ENCODE measurements at places on chromosomes 1 and 21. TPM values are rescaled to one million over a fixed set of nuclear protein-coding genes. Genes with fewer than 3 reads are reported as not detected.

Gene ESPN
- 0.42 TPM for total RNA-seq

Gene S100A7A
- total RNA-seq = not detected

DNA sequence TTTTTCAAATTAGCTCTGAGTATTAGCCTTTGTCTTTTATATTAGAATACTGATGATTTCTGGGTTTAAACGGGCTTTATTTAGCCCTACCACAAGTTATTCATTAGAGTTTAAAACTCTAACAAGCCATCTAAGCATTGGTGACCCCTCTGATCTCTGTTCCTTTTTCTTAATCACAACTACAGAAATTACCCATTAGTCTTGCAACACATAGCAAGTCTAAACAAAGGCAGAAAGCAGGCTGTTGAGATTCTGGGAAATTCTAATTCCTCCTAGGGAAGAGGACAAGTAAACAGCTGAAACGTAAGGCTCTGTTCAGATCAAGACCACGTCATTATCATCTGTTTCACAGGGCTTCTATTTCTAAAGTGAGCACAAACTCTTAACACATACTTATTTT is 491.2 kb upstream of the ZRANB2 start:
- DNase-seq = no peak

GRCh38 chr1:89675677-89676076 is 42.8 kb downstream of the LRRC8C start:
- DNase-seq = no peak

DNA sequence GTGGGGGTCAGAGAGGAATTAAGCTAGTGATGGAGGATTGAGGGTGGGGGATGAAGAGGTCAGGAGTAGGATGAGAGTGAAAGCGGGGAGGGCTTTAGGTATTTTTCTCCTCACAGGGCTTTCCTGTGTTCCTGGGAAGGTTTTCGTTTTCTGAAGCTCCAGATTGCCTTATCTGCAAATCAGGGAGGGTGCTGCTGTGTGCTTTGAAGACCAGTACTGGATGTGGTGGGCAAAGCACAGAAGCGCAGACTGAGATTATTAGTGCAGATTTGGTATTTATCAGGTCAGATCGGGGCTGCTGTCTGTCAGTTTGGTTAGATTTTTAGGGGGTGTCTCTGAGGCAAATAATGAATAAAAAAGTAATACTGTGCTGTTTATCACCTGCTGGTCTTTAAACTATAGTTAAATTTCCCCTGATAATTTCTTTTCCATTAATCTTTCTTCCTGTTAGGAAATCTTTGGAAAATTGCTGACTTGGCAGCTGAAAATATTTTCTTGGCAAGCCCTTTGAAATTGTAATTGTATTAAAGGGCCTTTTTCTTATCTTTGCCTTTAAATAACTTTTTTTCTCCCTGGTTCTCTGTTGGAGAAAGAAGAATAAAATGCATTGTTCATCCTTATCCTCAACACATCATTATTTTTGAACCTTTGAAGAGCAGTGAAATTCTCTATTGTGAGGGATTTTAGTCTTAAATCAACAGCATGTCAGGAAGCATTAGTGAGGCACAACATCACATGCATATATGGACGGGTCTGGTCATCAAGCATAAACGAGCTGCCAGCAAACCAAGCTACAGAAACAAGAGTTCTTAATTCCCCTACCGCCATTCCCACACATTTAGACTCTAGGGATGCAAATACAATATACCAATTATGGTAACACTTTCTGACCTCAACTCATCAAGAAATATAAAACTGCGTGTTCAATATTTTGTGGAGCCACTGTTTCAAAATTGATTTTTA is 139.6 kb downstream of the S1PR1 start:
- no peak for DNase-seq

DNA sequence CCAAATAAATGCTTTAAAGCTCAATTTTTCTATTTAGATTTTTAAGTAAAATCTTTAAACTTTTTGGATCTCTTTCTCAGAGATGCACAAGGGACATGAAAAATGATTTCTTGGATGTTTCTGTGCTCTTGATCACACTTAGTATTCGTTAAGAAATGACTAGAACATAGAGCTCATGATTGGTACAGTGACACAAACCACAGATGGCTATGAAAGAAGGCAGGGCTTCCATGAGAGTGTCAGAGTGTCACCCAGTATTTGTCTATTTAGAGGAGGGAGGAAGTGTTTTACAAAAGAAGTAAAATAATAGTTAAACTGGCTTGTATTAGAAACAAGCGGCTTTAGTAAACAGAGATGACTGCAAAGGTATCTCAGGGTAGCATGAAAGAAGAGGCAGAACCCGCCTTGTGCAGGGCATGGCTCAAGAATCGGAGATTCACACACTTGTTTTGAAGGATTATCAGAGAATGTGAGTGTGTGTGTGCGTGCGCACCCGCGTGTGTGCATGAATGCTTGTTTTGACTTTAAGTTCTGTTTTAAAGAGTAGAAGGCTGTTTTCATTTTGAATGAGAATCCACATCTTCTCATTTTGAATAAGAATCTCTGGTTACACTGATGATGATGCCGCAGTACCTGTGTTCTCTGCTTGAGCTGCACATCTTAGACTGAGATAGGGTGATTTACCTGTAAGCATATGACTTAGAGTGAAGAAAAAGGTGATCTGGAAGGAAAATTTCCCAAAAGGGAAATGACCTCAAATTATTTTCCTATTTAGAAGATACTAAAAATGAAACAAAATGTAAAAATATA is 82.1 kb downstream of the VPS26C start:
- no peak for DNase-seq

GRCh38 chr1:218451415-218451814 is 106.3 kb downstream of the TGFB2 start:
- DNase-seq = no peak

DNA sequence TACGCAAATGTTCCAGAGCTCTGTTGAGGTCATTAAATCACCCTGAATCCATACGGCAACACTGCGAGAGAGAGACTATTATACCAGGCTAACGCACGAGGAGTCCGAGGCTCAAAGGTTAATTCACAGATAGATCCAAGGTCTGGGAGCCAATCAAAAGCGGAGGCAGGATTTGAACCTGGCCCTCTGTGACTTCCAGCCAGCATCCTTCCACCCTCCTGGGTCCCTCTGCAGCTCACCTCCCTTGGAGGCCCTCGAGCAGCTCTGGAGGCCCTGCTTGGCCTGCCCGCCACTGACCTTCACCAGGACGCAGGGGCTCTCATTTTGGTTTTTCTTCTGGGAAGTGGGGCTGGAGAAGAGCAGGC is 42.1 kb downstream of the KIAA1614 start:
- no peak for DNase-seq

GRCh38 chr1:203322500-203323179 is 17.3 kb downstream of the BTG2 start:
- DNase-seq = no peak

GRCh38 chr1:228177721-228178710 is 12.4 kb downstream of the IBA57 start:
- DNase-seq = no peak

DNA sequence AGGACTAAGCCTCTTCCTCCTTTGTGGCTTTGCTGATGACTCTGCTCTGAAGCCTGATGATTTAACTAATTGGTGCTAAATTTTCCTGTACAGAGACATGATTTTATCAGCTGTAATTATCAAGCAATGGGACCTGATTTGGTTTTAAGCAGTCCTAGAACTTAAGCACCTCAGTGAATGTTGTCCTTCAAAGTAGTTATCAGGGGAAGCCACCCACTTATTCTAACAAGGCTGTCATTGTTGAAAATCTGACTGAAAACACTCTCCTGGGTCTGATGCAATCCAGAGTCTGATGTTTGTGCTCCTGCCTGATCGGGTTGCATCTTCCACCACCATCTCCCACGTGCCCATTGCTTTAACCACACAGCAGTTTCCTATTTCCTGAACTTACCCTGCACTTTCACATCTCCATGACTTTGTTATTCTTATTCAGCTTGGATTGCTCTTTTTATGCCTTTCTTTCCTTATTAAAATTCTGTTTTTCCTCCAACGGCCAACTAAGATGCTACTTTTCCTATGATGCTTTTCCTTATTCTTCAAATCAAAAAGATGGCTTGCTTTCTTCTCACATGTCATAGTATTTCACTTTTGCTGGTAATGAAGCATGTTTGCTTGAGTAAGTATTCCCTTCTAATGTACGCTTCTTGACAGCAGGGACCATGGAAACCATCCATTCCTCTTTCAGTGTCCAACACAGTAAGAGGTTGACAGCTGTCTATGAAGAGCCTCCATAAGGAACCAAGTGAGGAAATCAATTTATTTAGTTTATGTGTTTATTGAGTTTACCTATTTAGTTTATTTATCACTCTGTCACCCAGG is 55.0 kb downstream of the S1PR1 start:
- no peak for DNase-seq

DNA sequence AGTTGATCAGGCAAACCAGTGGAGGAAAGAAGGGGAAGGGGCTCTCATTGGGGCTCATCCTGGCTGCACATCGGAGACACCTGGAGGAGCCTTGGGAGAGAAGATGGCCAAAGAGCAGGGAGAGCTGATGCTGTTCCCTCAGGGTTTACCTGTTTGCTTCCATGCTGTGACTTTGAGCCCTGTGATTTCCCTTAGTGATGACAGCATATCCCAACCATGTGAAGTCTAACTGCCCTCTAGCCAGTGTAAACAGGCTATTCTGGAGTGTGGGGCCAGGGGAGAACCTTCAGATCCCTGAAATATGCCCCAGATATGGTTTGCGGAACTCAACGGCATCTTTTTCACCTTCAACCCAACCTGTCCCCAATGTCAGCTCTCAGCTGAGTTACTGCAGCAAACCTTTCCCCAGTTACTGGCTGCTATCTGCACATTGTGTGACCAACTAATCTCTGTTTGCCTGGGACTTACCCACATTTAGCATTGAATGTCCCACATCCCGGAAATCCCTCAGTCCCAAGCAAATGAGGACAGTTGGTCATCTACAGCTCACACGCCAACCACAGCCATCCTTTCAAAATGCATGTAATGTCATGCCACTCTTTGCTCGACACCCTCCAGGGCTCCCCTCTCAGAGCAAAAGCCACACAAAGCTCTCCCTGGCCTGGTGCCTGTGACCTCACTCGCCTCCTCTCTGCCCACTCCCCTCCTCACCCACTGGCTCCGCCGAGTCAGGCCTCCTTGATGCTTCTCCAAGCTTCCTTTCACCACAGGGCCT is 242.3 kb downstream of the KCNJ6 start:
- no peak for DNase-seq

DNA sequence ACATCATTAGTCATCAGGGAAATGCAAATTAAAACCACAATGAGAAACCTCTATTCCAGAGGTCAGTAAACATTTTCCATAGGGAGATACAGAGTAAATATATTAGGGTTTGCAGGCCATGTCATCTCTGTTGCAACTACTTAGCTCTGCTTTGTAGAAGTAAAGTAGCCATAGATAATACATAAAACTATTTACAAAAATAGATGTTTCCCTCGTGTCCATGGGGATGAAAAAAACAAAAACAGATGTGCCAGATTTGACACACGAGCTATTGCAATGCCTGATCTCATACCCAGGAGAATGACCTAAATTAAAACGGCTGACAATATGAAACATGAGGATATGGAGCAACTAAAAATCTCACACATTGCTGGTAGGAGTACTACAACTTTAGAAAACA is 17.3 kb downstream of the LTN1 start:
- DNase-seq = no peak

All from activated T-cell treated with anti-CD3 and anti-CD28 coated beads, Interleukin-2, amount 50 U/mL, for 4 hours (primary cell).